ENCODE measurements at places on chromosomes 2 and 18. TPM values are rescaled to one million over a fixed set of nuclear protein-coding genes. Genes with fewer than 3 reads are reported as not detected.

- H3K4me3 ChIP-seq: no peak overlapping the region
- H3K4me1 ChIP-seq: peaks cover 2% of the 10 kb centered on the region
- no peak for DNase-seq
- H3K36me3 ChIP-seq: no peaks in the 10 kb centered on the region
Measured at GRCh38 chr2:48719480-48720177, 35.9 kb downstream of the LHCGR start.

- H3K27ac ChIP-seq: no peak overlapping the region
- H3K4me1 ChIP-seq: peaks cover 15% of the 10 kb centered on the region
- no peaks in the 10 kb centered on the region for H3K36me3 ChIP-seq
- H3K27me3 ChIP-seq: no peaks in the 10 kb centered on the region
Measured at GRCh38 chr2:215811409-215812345, 201.7 kb downstream of the MREG start.

The FAP gene
- not detected for total RNA-seq

DNA sequence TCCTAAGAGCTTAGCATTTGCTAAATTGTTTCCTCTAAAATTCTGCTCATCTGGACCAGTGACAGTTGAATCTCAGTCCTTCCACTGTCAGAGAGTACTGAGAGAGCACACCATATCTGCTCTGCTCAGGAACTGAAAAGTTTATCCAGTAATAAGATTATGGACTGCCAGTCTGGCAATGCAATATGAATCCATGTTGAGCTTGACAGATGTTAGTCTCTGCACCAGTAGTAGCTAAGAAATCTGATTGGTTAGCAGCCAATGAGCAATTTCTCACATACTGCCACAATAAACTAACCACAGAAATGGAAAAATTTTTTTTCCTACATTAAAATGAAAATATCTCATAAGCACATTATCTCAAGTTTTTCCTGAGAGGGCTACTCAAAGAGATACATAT is 2.3 kb downstream of the PRKD3 start:
- H3K4me1 ChIP-seq: peaks cover 59% of the 10 kb centered on the region
- H3K36me3 ChIP-seq: peaks cover 2% of the 10 kb centered on the region
- peaks cover 29% of the 10 kb centered on the region for H3K27me3 ChIP-seq
- DNase-seq: no peak
- H3K27ac ChIP-seq: peak overlapping the region; percentile 70

The FAM210A gene
- total RNA-seq: 20.5 TPM

GRCh38 chr2:152846697-152847470 is 128.5 kb downstream of the ARL6IP6 start:
- H3K27me3 ChIP-seq: peaks cover 14% of the 10 kb centered on the region
- no peak overlapping the region for H3K27ac ChIP-seq
- no peaks in the 10 kb centered on the region for H3K4me1 ChIP-seq

DNA sequence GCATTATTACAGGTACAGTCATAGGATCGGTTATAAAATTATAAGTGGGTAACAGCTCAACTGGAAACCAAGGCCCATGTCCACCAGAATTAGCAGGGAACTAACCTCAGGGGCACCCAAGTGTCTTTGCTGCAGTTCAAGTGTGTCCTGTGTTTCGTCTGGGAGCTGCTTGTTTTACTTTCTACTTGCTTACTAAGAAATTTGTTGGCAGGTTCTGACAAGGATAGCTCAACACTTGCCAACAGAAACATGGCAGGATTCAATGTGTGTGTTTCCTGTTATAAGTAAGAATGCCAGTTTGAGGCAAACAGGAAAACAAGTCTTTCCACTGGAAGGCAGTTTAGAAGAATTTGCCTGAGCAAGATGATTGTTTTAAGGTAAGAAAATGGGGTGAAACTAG is 104.5 kb downstream of the EPHA4 start:
- H3K4me3 ChIP-seq: no peak overlapping the region
- DNase-seq: no peak
- peaks cover 28% of the 10 kb centered on the region for H3K4me1 ChIP-seq
- H3K27me3 ChIP-seq: peaks cover 6% of the 10 kb centered on the region
- H3K27ac ChIP-seq: no peak overlapping the region

The CYS1 gene
- total RNA-seq: 0.46 TPM

DNA sequence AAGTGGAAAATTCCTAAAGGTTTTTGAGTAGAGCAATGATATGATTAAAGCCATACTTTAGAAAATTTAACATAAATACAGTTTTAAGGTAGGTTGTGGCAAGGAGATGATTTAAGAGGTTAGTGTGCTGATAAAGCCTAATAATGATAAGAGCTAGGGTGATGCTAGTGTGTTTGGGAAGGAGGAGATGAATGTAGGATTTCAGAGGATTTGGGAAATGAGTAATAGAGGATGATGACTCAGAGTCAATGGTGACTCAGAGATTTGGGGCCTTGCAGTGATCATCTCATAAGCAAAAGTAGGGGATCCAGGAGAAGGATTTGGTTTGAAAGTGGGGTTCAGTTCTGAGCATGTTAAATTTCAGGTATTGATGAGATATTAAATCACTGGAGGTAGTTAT is 23.3 kb downstream of the STAMBP start:
- H3K27me3 ChIP-seq: no peaks in the 10 kb centered on the region
- peaks cover 7% of the 10 kb centered on the region for H3K4me1 ChIP-seq
- H3K36me3 ChIP-seq: peaks cover 34% of the 10 kb centered on the region
- peak; percentile 6 for DNase-seq
- no peak overlapping the region for H3K4me3 ChIP-seq

The OSR1 gene
- total RNA-seq: not detected

DNA sequence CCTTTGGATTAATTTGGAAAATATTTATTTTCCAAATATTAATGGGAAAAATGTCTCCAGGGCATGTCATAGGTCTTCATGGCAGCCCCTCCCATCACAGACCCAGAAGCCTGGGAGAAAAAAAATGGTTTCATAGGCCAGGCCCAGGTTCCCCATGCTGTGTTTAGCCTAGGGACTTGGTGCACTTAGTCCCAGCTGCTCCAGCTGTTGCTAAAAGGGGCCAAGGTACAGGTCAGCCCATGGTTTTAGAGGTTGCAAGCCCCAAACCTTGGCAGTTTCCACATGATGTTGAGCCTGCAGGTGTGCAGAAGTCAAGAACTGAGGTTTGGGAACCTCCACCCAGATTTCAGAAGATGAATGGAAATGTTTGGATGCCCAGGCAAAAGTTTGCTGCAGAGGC is 309.6 kb downstream of the SOCS6 start:
- no peak overlapping the region for H3K27ac ChIP-seq
- no peak overlapping the region for H3K4me3 ChIP-seq
- H3K36me3 ChIP-seq: no peaks in the 10 kb centered on the region
- peaks cover 11% of the 10 kb centered on the region for H3K4me1 ChIP-seq
- no peak for DNase-seq
- H3K27me3 ChIP-seq: no peaks in the 10 kb centered on the region

DNA sequence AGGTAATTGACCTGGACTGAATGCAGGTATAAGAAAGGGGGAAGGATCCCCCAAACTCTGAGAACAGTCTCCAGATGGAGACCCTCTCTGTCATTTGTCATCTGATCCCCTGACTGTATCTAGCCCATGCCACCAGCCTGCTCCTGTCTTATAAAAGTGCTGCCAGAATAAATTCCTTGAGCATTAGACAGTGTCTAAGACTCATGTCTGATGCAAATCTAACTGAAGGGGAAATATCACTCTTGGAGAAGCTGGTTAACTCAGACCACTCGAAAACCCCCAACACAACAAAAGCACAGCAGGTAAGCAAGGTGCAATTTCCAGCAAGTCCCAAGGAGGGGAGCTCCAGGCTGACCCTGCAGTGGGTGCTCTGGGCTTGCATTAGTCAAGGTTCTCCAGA is 40.9 kb upstream of the KDM3A start:
- H3K4me1 ChIP-seq: no peaks in the 10 kb centered on the region
- H3K27ac ChIP-seq: no peak overlapping the region
- no peaks in the 10 kb centered on the region for H3K36me3 ChIP-seq
- no peak overlapping the region for H3K4me3 ChIP-seq
- H3K27me3 ChIP-seq: no peaks in the 10 kb centered on the region

DNA sequence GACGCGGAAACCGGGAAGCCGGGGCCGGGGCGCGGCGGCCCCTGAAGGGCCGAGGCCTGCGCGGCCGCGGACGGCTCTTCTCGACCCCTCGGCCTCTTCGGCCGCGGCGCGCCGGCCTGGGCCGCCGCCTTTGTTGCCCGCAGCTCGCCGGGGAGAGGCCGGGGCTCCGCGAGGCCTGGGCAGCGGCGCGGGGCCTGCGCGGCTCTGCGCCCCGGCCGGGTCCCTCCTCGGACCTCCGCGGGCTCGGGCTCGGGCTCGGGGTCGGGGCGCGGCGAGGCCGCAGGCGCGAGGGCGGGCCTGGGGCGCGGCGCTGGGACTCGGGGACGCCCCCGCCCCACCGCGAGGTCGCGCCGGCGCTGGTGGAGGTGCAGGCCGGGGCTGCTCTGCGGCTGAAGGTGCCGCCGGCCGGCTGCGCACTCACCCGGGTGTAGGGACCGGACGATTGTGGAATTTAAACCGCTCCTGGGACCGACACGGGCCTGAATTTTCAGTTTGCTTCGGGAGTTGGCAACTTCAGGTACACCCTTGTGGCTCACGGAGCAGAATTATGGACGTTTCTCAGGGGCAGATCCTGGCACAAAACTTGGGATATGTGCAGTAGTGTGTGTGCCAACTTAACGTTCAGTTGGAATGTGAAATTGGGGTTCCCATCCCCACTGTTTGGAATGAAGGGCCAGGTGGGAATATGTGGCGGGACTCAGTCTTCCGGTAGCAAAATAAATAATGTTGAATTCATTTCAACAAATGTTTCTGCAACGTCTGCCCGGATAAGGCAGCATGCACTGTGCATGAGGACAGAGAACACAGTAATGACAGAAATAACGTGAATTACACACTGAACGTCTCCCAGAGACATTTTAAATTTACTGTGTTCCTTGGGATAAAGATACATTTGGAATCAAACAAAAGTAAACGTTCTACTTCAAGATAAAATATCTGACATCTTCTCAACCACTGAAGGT is 787 bp downstream of the SOCS6 start:
- peak; percentile 45 for DNase-seq
- H3K27me3 ChIP-seq: peaks cover 22% of the 10 kb centered on the region
- peak overlapping the region; percentile 85 for H3K4me3 ChIP-seq
- H3K4me1 ChIP-seq: peaks cover 13% of the 10 kb centered on the region
- no peaks in the 10 kb centered on the region for H3K36me3 ChIP-seq
- peak overlapping the region; percentile 42 for H3K27ac ChIP-seq

The DSG2 gene
- total RNA-seq: 3.1 TPM

GRCh38 chr2:97997784-97998392 is 2.1 kb upstream of the TMEM131 start:
- H3K36me3 ChIP-seq: no peaks in the 10 kb centered on the region
- peaks cover 20% of the 10 kb centered on the region for H3K4me1 ChIP-seq
- no peaks in the 10 kb centered on the region for H3K27me3 ChIP-seq
- no peak overlapping the region for H3K4me3 ChIP-seq
- H3K27ac ChIP-seq: no peak overlapping the region

DNA sequence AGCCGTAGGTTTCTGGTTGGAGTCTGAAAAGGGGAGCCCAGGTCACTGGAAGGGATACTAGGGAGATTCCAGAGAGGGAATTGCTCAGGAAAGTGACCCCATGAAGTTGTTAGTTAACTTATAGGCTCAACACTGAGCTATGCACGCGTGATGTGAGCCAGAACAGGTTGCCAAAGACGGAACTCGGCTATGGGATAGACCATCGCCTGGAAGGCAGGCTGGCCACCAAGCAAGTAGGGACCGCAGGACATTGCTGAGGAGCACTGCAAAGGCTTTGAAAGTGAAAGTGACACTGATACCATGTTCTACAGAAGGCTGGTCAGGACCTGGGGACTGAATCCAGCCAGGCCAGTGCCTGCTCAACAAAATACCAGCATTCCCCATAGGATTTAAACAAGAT is 7.3 kb downstream of the FARP2 start:
- H3K27me3 ChIP-seq: no peaks in the 10 kb centered on the region
- no peak overlapping the region for H3K27ac ChIP-seq
- H3K36me3 ChIP-seq: no peaks in the 10 kb centered on the region

DNA sequence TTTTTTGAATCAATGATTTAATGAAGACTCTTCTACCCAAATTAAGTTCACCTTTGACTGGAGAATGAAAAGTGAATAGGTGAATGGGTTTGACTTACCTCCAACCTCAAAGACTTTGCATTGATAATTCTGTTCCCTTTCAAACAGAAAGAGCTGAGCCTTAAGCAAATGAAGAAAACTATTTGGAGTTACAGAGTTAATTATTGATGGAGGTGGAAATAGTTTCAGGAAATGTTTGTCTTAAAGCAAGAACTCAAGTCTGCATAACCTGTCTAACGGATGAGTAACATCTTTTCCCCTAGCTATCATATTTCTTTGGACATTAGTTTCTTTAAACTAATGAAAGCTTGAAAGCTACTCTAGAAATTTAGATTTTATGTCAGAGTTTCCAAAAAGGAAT is 166.5 kb downstream of the CERS6 start:
- peaks cover 8% of the 10 kb centered on the region for H3K4me1 ChIP-seq
- no peak for DNase-seq
- no peaks in the 10 kb centered on the region for H3K36me3 ChIP-seq

DNA sequence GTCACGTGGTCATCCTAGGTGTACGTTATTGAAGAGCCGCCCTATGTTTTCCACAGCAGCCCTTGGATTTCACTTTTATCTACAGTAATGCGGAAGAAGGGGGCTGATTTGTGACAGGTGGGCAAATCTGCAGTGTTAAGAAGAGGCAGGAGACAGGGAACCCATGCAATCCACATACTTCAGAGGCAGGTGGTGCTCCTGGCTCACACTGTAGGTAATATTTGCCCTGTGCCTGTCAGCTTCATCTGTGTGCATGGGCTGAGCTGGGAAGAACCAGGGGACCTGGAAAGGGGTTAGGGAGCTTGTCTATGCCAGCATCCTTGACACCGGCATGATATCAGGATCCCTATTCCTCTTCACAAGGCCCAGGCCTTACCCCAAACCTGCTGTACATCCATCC is 183.9 kb downstream of the SH3RF3 start:
- no peak for DNase-seq
- H3K36me3 ChIP-seq: no peaks in the 10 kb centered on the region
- H3K27me3 ChIP-seq: no peaks in the 10 kb centered on the region
- no peaks in the 10 kb centered on the region for H3K4me1 ChIP-seq
- H3K4me3 ChIP-seq: no peak overlapping the region

- no peak for DNase-seq
- H3K4me1 ChIP-seq: no peaks in the 10 kb centered on the region
- H3K27ac ChIP-seq: no peak overlapping the region
- H3K27me3 ChIP-seq: no peaks in the 10 kb centered on the region
Measured at GRCh38 chr2:155748131-155748530, 584.4 kb downstream of the NR4A2 start.

GRCh38 chr2:236160366-236161081 is 7.7 kb downstream of the GBX2 start:
- no peaks in the 10 kb centered on the region for H3K4me1 ChIP-seq
- peaks cover 49% of the 10 kb centered on the region for H3K27me3 ChIP-seq
- no peak overlapping the region for H3K27ac ChIP-seq
- no peak overlapping the region for H3K4me3 ChIP-seq
- no peak for DNase-seq

The CXCR1 gene
- total RNA-seq: not detected

GRCh38 chr18:45260125-45260524 is 355.2 kb upstream of the SLC14A2 start:
- DNase-seq: no peak
- no peaks in the 10 kb centered on the region for H3K36me3 ChIP-seq
- H3K27me3 ChIP-seq: no peaks in the 10 kb centered on the region
- H3K27ac ChIP-seq: no peak overlapping the region

Measured in activated T-cell treated with anti-CD3 and anti-CD28 coated beads, Interleukin-2, amount 50 U/mL, for 72 hours (primary cell).